ENCODE measurements at places on chromosomes 12 and 14. TPM values are rescaled to one million over a fixed set of nuclear protein-coding genes. Genes with fewer than 3 reads are reported as not detected.

The NKX2-1 gene
- not detected for total RNA-seq

The PTCSC3 gene
- not detected for total RNA-seq

The KRT81 gene
- not detected for total RNA-seq

The FOXG1 gene
- not detected for total RNA-seq

The ADGRD1 gene
- total RNA-seq: 4.9 TPM

The TTC9 gene
- total RNA-seq: 1.6 TPM

The NPFF gene
- total RNA-seq: not detected

The FKBP11 gene
- 31.1 TPM for total RNA-seq

The GLI1 gene
- total RNA-seq: 1.0 TPM

The CRY1 gene
- 15.6 TPM for total RNA-seq

The ARMH4 gene
- total RNA-seq: not detected

The MYRFL gene
- 0.52 TPM for total RNA-seq
